Stimulated activated CD4-positive, alpha-beta T cell treated with anti-CD3 and anti-CD28 coated beads, Interleukin-1b, Interleukin-23, amount 100 ng/mL, for 24 hours (primary cell): ENCODE measurements at places on chromosomes 11 and 22.

DNA sequence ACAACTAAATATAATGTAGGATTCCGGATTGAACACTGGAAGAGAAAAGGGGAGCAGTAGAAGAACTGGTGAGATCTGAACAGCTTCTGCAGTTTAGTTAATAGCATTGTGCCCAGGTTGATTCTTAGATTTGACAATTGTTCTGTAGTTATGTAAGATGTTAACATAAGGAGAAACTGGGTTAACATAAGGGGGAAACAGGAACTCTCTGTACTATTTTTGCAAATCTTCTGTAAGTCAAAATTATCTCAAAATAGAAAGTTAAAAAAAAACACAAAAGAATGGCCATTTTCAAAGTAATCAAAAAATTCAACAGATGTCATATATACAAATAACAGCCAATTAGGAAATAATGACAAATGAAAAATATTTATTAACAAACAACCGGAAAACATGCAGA lies 18.7 kb upstream of the LRP5 start:
- DNase-seq: no peak

DNA sequence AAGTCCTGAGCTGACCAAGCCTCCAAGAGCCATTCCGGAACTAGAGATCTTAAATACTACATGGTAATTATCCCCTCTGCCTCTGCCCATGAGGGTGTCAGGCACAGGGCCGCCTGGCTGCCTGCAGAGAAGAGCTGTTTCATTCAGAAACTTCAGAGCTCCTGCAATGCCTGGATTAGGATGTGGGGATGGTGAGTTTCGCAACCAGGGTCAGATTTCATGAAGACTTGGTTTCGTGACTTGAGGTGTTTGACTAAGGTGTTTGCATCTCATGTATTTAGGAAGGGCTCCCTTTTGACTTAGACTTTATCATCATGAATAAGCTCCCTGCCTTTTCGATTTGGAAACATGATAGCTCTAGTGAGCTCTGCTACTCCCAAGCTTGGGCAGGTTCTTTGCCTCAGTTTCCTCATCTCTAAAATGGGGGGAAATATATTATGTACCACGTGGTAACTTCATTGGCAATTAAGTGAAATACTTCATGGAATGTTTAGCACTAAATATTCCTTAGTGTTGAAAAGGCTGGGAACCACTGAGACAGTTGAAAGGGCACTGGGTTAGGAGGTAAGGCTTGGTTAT lies 9.1 kb downstream of the TIMP3 start:
- DNase-seq: no peak

DNA sequence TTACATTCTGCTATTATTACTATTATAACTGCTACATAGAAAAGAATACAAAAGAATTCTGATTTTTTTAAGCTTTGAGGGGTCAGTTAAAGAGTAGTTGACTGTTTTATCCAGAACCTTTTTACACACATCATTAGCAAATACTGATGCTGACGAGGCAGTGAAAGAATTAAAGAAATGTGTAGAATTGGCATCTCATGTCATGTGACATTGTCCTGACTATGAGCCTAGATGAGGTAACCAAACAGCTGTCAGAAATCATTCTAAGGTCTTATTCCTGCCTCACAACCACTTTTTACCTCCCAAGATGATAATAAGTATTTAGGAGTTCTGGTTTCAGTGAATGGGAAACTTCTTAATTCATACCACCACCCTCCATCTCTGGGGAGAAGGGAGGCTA lies 121.0 kb downstream of the SLC1A2 start:
- no peak for DNase-seq

GRCh38 chr11:10298342-10298741 lies 4.3 kb upstream of the SBF2 start:
- DNase-seq: no peak

- no peak for DNase-seq
Measured at GRCh38 chr11:60718524-60719316, 5.8 kb upstream of the MS4A18 start.

GRCh38 chr11:57360991-57361390 lies 20.0 kb downstream of the PRG3 start:
- no peak for DNase-seq
